ENCODE measurements at places on chromosomes 3 and 15.

- DNase-seq: no peak
Observed at GRCh38 chr3:187223799-187224198, 26.5 kb downstream of the RTP1 start.

- DNase-seq: no peak
Observed at GRCh38 chr3:102141096-102141927, 292.0 kb downstream of the NFKBIZ start.

GRCh38 chr3:148718982-148719862, 21.5 kb downstream of the AGTR1 start:
- no peak for DNase-seq

GRCh38 chr3:171704814-171705213, 105.5 kb downstream of the PLD1 start:
- DNase-seq: no peak

GRCh38 chr3:32413845-32414521, 22.3 kb downstream of the CMTM7 start:
- DNase-seq: no peak

- DNase-seq: no peak
Observed at GRCh38 chr15:97177151-97177577, 783.3 kb upstream of the ARRDC4 start.

GRCh38 chr3:23312866-23313265, 109.7 kb downstream of the UBE2E2 start:
- DNase-seq: no peak

DNA sequence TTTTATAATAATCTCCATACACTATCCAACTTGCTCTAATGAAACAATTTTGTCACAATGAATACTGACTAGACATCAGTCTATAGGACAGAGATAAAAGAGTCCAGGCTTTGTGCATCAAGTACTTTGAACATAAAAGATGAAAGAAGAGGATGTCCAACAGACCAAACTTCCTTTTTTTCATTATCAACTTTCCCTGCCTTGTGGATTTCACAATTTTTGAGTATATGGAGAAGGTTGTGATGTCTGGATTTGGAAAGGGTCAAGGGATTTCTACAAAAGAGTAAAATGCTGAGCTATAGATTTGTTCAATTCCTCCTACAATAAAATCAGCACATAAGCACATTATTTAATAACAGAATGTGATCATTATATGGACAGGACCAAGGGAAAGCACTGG, 25.7 kb downstream of the CD47 start:
- no peak for DNase-seq

- DNase-seq: no peak
Observed at GRCh38 chr3:177337541-177338331, 140.5 kb upstream of the TBL1XR1 start.
